CD4-positive, alpha-beta T cell treated with Interleukin-4 for 1 hour (primary cell): ENCODE measurements at places on chromosomes 5 and 9.

- peak; percentile 36 for DNase-seq
Observed at GRCh38 chr5:171984748-171985419, 21.6 kb downstream of the FBXW11 start.

DNA sequence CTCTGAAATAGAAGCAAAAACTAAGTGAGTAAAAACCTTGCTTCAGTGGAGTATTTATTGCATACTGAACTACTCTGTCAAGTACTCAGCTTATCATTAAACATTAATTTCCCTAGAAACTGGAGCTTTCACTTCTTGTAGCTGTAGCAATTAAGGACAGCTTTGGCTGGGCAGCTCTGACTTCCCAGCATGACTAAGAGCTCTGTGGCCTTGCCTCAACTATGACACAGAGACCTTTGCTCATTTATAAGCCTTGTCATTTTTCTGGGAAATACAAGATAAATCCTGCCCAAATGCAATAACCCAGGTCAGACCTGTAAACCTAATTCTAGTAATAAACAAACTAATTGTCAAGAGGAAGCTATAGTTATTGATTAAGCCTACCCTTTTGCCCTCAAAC is 65.4 kb upstream of the STK32A start:
- DNase-seq, result no peak

DNA sequence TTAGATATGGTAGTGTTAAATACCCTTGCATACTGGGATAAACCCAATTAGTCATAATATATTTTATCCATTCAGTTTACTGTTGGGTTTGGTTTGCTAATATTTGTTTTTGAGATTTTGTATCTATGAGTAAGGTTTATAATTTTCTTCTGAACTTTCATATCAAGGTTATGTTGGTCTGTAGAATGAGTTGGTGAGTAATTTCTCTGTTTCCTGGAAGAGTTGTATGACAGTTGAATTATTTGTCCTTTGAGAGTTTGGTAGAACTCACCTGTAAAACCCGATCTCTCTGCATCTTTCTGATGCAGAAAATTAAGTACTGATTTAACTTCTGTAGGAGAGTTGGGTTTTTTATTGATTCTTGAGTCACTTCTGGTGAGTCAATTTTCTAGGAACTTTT is 20.4 kb downstream of the DDX4 start:
- no peak for DNase-seq

GRCh38 chr5:1436681-1437080 is 8.6 kb downstream of the SLC6A3 start:
- DNase-seq, result no peak

- no peak for DNase-seq
Observed at GRCh38 chr5:91977579-91977978, 594.5 kb upstream of the ARRDC3 start.

DNA sequence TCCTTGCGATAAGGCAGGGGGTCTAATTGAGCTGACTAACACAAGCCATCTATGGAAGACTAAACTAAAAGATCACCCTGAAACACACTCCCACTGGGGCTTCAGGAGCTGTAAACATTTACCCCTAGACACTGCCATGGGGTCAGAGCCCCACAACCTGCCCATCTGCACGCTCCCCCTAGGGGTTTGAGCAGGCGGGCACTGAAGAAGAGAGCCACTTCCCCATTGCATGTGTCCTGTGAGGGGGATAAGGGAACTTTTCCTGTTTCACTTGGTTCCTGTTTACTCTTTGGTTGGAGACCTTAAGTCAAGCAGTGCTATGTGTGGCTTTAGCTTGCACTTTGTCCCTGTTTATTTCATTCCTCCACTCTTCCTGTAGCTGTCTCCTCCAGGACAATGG is 1929.5 kb upstream of the CDH9 start:
- no peak for DNase-seq

- DNase-seq, result no peak
Observed at GRCh38 chr5:83549076-83549475, 77.5 kb downstream of the VCAN start.

- DNase-seq, result no peak
Observed at GRCh38 chr5:17317473-17317872, 100.0 kb downstream of the BASP1 start.

- no peak for DNase-seq
Observed at GRCh38 chr9:31745886-31746285, 638.6 kb upstream of the ACO1 start.
